Activated T-helper 9 cell treated with anti-CD3 and anti-CD28 coated beads, Interleukin-2, amount 50 U/mL, for 16 hours (primary cell): ENCODE measurements at places on chromosomes 3 and 15.

DNA sequence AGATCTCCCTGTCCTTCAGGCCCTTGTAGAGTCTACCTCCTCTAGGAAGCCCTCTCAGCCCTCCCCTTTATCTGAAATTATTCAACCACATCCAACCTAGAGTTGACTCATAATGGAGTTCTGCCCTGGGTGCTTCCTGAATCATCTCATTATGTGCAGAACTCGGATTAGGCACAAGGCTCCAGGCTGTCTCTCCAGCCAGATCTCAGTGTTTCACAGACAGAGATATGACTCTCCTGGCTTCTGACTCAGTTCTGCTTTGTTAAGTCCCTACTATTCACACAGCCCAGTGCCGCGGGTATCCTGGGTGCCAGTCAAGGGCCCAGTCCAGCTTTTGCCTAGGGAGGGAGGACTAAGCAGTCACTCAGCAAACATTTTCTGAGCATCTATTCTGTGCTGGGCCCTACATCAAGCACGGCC, 9.3 kb downstream of the STRA6 start:
- no peak for DNase-seq

GRCh38 chr3:122268257-122269024, 56.6 kb upstream of the CSTA start:
- DNase-seq: no peak

GRCh38 chr3:180306691-180307090, 270.0 kb upstream of the PEX5L start:
- DNase-seq: no peak

- DNase-seq: no peak
These were observed 214.4 kb downstream of the PCCB start for GRCh38 chr3:136464502-136464901.

DNA sequence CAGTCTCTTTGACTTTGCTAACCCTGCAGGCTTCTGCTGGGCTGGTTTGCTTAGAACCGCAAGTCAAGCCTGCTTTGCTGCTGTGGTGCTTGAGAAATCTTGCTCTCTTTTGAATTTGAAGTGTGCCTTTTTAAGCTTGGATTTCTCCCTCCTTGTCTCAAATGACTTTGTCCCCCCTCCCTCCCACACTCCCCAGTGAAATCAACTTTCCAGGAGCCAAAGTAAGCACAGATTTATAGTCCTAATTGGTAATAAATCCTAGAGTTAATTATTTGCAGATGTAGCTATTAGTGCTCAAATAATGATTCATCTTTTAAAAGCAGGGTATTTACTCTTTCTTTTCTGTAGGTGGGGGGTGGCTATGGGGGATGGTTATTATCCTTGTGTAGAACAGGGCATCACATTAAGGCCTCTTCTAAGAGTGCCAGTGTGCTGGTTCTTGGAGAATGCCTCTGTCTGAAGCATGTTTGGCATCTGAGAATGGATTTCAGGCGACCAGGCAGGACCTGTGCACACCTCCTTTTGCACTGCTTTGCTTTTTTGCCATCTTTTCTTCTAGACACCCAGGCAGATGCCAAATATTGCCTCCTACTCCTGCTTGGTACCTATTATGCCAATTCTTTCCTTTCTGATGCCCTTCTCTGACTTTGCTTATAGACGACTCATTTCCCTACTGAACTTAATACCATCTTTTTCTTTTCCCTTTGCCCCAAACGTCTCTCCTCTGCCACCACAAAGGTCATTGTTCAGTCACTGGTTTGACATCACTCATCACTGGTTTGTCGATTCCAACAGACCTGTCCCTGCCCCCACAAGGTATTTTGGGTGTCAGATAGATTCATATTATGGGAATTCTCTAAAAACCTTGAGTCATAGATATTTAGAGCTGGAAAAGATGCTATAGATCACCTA, 50.7 kb downstream of the CLDN11 start:
- no peak for DNase-seq

DNA sequence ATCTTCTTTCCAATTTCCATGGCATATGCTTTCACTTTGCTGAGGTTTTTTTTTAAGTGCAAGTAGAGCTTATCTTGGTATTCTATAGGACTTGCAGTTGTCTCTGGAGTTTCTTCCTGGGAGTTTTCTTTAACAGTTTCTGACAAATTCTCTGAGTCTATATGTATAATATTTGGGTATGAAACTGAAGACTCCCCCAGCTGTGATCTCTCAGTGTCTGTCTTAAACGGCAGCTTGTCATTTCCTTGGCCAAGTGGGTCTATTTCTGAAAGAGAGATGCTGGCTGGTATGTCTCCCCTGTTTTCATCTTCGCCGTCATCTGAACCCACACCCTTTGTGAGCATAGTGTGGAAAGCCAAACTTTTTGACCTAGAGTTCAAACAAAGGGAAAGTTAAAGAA, 73.3 kb upstream of the PTX3 start:
- no peak for DNase-seq

DNA sequence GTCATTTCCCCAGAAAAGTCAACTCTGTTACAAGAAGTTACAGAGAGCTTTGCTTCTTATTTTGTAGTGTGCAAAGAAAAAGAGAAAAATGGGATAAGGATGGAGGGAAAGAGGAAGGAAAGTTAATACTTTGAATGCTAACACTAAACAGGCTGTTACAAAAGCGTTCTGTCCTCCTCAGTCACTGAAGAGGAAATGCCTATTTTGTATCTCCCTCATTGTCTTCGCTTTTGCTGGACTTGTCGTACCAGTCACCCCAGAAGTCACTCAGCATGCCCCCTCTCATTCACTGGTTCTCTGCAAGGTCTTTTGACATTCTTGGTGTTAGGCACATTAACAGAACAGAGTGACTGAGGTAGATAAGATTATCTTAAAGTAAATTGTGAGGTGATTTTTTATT, 129.6 kb downstream of the ALCAM start:
- DNase-seq: no peak

- no peak for DNase-seq
These were observed 586 bp upstream of the LSMEM2 start for GRCh38 chr3:50278123-50278879.

GRCh38 chr15:35038626-35039451, 46.3 kb downstream of the NANOGP8 start:
- no peak for DNase-seq

GRCh38 chr15:75775296-75776064, 62.8 kb upstream of the CSPG4 start:
- DNase-seq: no peak

- peak; percentile 27 for DNase-seq
These were observed 16.9 kb downstream of the MRPL46 start for GRCh38 chr15:88450125-88450798.

DNA sequence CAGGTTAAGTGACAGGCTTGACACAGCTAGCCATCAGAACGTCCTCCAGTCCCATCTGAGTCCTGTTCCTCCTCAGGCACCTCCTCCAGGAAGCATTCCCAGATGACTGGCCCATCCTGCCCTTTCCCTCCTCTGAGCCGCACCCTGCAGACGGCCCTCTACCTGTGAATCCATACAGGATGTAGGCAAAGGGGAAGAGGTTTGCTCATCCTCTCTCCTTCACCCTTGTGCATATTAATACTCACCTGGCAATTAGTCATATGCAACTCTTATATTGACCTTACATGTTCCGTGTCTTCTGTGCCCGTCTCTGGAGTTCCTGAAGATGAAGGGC, 61.9 kb downstream of the SMAD3 start:
- no peak for DNase-seq
